ENCODE measurements at places on chromosomes 1 and 21. TPM values are rescaled to one million over a fixed set of nuclear protein-coding genes. Genes with fewer than 3 reads are reported as not detected.

DNA sequence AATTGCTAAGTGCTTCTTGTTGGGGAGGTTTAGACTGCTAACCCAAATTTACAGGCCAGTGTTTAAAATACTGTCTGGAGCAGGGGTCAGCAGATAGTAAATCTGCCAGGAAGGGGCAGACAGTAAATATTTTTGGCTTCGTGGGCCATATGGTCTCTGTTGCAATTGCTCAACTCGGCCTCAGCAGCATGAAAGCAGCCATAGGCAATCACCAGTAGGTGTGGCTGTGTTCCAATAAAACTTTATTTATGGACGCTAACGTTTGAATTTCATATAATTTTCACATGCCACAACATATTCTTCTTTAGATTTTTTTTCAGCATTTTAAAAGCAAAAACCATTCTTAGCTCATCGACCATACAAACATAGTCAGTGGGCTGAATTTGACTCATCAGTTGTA is 172.7 kb downstream of the BRINP2 start:
- H3K27ac ChIP-seq = no peak overlapping the region
- DNase-seq = no peak
- H3K4me3 ChIP-seq = no peak overlapping the region
- H3K4me1 ChIP-seq = no peaks in the 10 kb centered on the region
- H3K27me3 ChIP-seq = no peaks in the 10 kb centered on the region
- H3K36me3 ChIP-seq = no peaks in the 10 kb centered on the region

GRCh38 chr1:189866606-189867005 is 611.1 kb downstream of the BRINP3 start:
- no peaks in the 10 kb centered on the region for H3K27me3 ChIP-seq
- H3K36me3 ChIP-seq = no peaks in the 10 kb centered on the region
- no peaks in the 10 kb centered on the region for H3K4me1 ChIP-seq
- no peak overlapping the region for H3K27ac ChIP-seq

DNA sequence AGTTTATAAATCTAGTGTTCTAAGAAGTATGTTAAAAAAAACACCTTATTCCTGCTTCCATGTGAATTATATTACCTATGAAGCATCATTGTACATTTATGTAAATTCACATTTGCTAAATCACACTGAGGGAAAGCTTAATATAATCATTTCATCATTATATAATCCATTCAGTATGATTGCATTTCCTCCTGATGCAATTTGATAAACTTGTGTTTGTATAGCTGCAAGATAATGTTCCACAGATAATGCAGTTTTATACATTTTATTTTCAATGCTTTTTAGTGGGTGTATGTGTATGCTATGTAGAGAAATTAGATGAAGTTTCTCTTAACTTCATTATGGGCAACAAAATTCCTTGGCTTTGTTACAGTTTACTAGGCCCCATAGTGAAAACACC is 79.6 kb downstream of the HS2ST1 start:
- DNase-seq = no peak
- no peaks in the 10 kb centered on the region for H3K27me3 ChIP-seq
- no peaks in the 10 kb centered on the region for H3K36me3 ChIP-seq

The AADACL4 gene
- total RNA-seq = not detected

GRCh38 chr1:246107516-246108277 is 399.4 kb downstream of the SMYD3 start:
- no peak overlapping the region for H3K27ac ChIP-seq
- no peaks in the 10 kb centered on the region for H3K27me3 ChIP-seq
- peak; percentile 18 for DNase-seq
- H3K36me3 ChIP-seq = no peaks in the 10 kb centered on the region

Measured in cardiac muscle cell (in vitro differentiated cells and primary cell).